NCI-H524 (cell line): ENCODE measurements at places on chromosomes 1 and 21.

DNA sequence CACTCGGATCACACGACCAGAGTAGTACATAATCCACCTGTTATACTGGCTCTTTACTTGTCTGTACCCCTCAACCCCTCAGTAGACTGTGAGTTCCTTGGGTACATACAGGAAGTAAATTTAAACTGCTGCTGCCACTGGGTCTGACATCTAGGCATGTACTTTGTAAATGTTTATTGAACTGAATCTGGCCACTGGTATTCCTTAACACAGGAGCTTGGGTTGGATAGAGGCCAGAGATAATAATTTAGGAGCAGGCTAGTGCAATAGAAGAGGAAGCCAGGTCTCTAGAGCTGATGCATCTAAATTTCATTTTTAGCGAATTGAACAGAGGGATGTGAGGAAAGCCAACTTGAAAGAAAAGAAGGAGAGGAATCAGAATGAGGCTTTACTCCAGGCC lies 12.4 kb downstream of the TTC4 start:
- DNase-seq = no peak

DNA sequence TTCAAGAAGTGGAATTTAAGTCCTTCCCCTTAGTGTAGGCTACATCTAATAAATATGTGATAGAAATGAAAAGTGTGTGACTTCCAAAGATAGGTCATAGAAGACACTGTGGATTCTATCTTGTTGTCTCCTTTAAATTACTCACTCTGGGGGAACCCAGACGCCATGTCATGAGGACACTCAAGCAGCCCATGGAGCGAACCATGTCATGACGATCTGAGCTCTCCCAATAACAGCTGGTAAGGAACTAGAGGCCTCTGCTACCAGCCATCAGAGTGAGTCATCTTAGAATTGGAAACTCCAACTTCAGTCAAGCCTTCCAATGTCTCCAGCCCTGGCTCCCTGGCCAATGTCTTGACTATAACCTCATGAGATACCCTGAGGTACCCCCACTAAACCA lies 6.3 kb downstream of the COA7 start:
- DNase-seq = no peak

GRCh38 chr1:53536606-53537005 lies 77.4 kb downstream of the DMRTB1 start:
- DNase-seq = peak; percentile 68

- DNase-seq = peak; percentile 66
Observed at GRCh38 chr1:176222196-176222595, 15.1 kb upstream of the COP1 start.

GRCh38 chr1:159218649-159219636 lies 14.3 kb downstream of the ACKR1 start:
- no peak for DNase-seq

DNA sequence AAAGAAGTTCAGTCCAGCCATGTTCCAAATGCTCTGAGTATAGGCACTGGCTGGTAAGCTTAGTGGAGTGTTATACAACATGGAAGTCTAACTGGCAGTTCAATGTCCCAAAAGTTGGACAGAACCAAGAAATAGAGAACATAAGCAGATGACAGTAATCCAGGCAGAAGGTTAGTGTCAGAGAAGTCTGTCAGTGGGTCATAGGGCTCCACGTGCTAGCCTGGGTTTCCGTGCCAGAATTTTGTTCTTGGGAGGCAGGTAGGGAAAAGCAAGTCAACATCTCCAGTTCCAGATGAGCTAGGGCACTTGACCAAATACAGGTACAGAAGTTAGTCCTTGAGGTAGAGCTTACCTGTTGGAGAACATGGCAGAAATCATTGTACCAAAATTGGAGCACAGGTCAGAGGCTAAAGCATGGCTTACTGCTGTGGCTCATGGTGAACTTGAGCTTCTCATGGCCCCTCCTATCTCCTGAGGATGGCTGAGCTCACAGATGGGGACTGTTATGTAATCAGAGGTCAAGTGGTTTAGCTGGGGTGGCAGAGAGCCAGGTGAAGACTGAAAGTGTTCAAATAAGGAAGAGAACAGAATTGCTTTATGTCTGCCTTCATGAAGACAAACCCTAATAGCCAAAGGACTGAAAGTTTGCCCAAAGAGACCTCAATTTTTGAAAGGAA lies 170.8 kb downstream of the NFIA start:
- peak; percentile 94 for DNase-seq

- no peak for DNase-seq
Observed at GRCh38 chr1:47906009-47906432, 91.2 kb downstream of the TRABD2B start.

DNA sequence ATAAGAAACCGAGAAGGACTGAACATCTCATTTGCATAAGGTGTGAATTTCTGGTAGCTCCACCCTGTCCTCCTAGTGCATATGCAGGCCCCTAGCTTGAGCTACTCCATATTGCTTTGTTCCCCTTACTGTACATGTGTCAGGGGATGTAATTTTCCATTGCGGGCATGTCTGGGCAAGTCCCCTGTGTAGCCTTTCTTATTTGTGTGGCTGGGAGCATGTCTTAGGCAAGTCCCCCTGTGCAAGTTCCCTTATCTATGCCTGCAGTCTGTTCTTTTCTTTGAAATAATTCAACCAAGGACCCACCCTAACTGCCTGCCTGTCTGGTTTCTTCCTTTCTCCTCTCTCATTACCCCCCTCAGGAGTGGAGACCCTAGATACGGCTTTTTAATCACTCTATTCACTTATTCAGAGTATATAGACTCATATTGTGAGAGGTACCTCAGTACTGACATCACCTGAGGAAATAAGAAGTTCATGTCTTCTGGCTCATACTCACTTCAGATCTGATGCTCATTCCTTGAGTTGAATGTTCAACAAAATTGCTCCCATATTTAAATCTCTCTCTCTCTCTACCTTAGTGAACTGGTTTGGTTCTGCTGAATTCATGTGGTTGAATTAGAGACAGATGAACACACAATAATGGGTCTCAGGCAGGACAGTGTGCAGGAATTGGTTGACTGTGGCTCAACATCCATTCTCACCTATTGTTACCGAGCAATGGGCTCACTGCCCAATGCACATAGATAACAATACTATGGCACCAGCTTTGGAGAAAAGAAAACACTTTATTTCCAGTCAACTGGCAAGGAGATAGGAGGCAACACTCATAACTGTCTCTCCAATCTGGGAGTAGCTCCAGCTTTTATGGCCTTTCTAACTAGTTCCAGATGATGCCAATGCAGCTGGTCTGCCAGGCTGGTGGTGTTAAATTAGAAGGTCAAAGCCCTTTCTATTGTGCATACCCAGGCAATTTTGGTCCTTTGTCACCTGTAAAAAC lies 27.9 kb upstream of the NPL start:
- no peak for DNase-seq

DNA sequence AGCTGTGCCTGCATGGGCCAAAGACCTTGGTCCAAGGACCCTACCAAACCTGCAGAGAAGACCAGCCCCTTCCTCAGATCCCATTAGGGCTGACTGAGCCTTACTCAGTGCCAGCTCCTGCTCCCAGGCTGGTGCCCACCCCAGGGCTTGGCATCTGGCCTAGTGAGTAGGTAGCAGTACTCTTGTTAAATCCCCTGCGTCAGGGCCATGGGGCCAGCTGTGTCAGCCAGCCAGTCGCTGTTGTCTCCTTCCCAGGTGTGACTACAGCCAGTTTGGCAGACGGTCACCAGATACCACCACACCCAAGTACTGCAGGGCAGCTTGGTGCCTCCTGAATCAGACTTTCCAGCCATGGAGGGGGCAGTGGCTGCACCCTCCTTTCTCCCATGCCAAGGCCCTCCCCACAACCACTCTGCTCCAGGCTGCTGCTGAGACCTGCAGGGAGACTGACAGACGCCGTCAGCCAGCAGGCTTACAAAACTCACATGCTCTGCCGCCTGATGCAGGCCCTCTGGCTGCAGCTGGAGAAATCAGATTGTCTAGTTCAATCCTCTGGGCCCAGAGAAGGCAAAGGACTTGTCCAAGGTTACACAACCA lies 3.0 kb downstream of the TENT5B start:
- DNase-seq = peak; percentile 37

GRCh38 chr1:21922090-21923013 lies 14.8 kb downstream of the HSPG2 start:
- DNase-seq = no peak

GRCh38 chr1:169326956-169327268 lies 40.7 kb downstream of the NME7 start:
- no peak for DNase-seq

GRCh38 chr1:55751776-55752175 lies 536.6 kb upstream of the USP24 start:
- no peak for DNase-seq

DNA sequence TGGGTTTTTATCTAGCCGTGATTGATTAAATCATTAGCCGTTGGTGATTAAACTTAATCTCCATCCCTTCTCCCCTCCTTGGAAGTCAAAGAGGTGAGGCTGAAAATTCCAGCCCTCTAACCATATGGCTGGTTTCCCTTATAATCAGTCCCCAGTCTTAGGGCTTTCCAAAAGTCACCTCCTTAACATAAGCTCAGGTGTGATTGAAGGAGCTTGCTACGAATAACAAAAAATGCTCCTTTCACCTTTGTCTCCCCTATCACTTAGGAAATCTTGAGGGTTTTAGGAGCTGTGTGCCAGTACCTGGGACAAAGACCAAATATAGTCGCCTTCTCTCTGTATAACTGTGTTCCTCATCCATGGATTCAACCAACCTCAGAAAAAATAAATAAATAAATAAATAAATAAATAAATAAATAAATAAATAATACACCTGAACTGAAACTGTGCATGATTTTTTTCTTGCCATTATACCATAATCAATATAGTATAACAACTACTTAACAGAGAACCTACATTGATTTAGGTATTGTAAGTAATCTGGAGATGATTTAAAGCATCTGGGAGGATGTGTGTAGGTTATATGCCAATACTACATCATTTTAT lies 82.2 kb downstream of the PAPPA2 start:
- DNase-seq = no peak

DNA sequence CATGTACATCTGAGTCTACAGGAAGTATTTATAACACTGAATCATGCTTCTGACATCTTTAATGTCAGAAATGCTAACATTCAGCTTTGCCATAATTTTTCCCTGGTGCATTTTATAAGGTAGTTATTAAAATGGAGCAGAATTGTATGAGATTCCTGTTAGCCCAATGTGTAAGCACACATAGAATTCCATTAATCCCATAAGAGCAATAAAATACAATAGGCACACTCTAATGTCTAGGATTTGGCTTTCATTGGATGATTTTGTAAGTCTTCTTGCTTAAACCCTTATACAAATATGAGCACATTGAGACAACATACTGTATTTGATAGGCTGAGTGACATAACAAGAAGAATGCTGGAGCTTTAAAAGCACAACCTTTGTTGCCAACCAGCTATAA lies 256.4 kb downstream of the HMCN1 start:
- no peak for DNase-seq

- no peak for DNase-seq
Observed at GRCh38 chr1:171480035-171480434, 5.3 kb upstream of the PRRC2C start.

GRCh38 chr1:3898994-3899753 lies 898 bp downstream of the C1orf174 start:
- DNase-seq = no peak

GRCh38 chr1:53954128-53954527 lies 8.0 kb downstream of the LRRC42 start:
- no peak for DNase-seq

- DNase-seq = no peak
Observed at GRCh38 chr1:20867847-20868246, 80.7 kb upstream of the HP1BP3 start.

GRCh38 chr21:44478124-44478800 lies 23.0 kb downstream of the LRRC3 start:
- no peak for DNase-seq

- no peak for DNase-seq
Observed at GRCh38 chr1:159315381-159315780, 13.2 kb downstream of the FCER1A start.

DNA sequence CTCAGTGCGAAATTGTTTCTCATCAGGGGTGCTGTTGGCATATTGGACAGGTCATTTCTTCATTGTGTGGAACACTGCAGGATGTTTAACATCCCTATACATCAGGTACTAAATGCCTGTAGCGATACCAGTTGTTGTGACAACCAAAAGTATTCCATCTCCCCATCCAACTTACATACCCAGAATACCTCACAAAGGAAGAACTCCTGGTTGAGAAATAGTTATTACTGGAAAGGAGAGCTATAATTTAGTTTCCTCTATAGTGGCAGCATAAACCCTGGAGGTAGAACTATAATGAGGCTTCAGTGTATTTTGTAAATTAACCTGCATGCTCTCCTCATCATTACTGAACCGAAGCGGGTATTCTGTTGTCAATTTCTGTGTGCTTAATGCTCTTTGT lies 45.1 kb downstream of the IVNS1ABP start:
- no peak for DNase-seq
